ENCODE measurements at places on chromosomes 11 and 22.

DNA sequence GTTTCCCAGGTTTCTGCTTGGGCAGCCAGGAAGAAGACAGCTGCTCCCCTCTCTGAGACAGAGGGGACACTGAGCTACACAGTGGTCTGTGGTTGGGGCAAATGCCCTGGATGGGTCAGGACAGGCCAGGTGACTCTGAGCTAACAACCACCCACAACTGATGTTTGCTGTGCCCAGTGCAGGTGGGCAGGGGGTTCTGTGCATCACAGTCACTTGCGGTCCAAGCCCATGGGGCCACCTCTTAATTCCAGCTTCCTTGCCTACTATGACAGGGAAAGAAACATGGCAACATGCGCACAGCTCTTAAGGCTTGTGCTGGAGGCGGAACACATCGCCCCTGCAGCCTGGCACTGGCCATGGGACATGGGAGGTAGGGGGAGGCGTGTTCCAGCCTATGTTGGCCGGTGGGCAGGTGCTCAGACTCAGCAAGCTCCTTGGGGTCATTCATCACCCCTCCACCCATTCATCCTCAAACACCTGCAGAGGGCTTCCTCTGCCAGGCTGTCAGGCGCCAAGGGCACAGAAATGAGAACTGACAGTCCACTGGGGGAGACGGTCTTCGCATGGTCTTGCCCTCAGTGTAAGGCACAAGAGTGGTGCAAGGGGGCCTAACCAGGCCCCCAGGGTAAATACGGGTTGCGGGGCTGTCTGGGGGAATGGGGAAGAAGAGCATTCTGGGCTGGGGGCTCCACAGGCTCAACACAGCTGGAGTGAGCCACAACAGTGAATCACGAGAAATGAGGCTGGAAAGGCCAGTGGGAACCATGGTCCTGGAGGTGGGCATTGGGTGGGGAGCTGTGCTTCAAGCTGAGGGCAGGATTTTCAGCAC lies 55.6 kb downstream of the ARFGAP3 start:
- no peak for DNase-seq

DNA sequence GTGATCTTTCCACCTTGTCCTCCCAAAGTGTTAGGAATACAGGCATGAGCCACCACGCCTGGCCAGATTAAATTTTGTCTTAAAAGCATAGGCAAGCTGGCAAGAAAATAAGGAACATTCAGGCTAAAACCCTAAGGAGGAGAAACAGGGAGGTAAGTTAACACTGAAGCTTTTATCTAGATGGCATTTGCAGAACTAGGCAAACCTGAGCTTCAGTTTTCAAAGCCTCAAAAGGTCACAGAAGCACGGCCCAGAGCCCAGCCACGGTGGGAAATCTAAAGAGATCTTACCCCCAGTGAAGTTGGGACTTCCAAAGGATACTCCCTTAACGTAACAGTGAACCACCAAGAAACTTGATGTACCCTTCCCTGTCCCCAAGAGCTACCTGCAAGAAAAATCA lies 28.4 kb downstream of the PC start:
- no peak for DNase-seq

DNA sequence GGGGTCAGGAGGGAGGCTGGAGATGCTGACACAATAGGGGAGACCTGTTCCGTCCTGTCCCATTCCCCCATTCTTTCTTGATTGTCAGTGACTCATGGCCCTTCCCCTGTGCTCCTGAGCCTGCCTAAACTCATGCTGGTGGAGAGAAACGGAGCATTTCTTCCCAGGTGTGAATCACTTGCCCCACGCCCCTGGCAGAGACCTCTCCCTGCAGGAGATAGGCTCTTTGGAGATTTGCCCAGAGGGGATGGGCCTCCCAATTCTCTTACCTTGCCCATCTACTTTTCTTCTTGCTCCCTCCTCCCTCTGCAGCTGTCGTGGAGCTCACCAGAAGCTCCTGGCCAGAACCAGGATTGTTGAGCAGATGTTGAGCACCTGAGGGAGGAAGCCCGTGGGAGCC lies 121.9 kb upstream of the OR9Q1 start:
- no peak for DNase-seq

DNA sequence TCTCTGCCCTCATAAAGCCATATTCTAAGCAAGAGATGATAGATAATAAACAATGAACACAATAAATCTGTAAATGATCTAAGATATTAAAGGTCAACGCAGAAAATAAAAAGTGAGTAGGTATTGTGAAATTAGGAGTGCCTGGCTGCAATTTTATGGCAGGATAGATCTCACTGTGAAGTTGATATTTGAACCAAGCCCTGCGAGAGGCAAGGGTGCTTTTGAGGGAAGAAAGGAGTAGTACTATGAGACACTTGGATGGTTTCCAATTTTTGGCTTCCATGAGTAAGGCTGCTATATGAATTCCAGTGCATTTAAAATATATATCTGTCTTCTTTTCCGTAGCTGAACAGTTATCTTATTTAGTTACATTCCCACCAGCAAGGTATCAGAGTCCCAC lies 720.0 kb upstream of the CNTN5 start:
- no peak for DNase-seq

DNA sequence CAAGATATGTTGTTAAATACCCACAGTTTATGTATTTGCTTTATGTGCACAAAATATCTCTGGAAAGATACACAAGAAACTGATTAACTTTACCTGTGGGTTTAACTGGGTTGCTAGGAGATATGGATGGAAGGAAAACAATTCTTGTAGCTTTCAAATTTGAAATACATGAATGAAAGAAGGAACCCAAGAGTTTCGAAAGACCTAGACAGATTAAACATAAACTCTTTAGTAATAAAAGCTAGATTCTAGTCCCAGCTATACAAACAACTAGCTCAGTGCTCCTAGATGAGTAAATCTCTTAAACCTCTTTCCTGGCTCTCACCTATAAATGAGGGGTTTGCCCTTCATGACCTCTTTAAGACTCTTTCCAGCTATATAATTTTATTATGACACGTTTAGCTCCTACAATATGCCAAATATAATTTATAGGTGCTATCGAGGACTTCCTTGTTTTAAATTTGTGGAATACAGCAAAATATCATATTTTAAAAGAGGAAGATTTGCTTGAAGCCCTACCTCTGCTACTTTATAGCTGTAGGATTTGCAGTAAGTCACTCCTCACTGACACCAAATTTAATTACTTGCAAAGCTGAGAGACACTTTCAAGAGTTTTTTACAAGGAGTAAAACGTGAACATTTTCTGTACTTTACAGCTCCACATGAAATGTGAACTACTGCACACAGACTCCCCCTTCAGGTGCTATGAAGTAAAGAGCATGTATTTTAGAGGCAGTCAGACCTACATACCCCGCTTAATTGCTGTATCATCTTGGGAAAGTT lies 50.7 kb downstream of the RRAS2 start:
- no peak for DNase-seq

GRCh38 chr11:115576606-115577380 lies 72.6 kb upstream of the CADM1 start:
- no peak for DNase-seq

GRCh38 chr11:26623076-26623659 lies 51.1 kb upstream of the MUC15 start:
- DNase-seq = no peak

DNA sequence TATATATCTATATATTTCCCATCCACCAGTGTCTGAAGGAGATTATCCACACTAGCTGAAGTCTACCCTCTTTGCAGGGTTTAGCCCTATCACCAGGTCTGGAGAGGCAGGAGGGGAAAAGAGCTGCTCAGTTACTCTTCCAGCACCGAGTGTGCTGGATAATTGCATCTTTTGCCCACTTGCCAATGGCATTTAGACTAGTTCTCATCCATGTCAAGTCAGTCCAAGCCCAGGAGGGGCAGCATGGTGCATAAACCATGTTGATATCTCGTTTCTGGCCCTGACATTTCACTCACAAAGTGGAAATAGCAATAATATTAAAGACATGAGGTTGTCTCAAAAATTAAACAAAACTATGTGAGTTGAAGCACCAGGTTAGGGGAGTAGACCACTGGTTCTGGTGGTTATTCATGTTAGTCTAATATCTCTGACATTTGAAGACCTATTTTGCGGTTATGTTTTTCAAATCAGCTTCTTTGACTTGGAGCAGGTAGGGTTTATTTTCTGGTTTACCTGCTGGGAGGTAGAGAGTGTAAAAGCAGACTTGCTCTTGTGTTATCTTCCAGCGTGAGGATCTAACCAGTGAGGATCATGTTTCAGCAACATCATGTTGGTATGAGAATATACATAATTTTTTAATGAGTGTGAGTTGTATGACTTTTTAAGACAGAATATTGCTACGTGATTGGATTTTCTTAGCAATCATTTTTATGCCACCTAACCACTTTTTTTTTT lies 273.2 kb upstream of the KIRREL3 start:
- no peak for DNase-seq

DNA sequence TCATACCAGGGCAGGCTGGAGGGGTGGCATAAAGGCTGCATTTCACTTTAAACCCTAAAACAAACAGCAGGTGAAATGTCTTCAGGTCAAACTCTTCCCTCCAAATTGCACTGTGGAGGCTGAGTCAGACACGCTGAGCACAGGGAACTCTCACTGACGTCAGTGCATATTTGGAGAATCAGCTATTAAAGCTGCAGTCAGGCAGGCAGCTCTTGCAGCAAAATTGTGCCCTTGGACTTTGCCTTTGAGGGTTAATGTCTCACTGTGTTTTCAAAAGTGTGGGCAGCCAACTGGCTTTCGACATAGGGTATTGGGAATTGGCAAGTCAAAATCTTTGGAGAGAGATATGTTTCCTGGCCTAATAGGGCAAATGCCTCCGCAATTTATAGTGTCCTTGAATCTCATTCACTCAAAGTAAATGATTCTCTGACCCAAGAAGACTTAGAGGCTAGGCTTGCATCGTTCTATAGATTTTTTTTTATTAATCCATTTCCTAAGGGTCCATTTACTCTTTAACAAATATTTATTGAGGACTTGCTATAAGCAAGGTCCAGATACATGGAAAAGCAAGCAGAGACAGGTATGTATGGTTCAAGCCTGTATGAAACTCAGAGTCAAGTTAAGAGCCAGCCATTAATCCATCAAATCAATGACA lies 27.7 kb upstream of the SMCO4 start:
- no peak for DNase-seq

GRCh38 chr22:37896939-37897338 lies 9.2 kb upstream of the MICALL1 start:
- DNase-seq = no peak

DNA sequence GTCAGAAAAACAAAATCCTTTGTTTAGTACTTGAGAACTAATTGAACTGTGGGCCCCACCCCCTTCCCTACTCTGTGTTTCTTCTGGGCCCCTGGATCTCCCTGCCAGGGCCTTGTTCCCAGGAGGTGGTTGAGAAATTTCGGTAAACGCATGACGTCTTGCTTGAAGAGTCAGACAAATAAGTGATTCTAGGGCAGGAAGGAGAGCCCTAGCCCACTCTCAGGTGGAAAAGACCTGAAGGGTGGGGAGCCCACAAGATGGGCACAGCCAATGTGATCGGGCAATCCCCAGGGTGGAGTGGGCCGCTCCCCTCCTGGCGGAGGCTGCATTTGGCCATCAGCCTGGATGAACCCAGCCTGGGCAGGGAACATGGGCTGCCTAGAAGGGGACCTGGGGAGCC lies 16.8 kb upstream of the P2RY2 start:
- no peak for DNase-seq

- no peak for DNase-seq
These were observed 31.5 kb downstream of the IFT27 start for GRCh38 chr22:36744413-36744765.

- DNase-seq = no peak
These were observed 42.3 kb upstream of the LINC01488 start for GRCh38 chr11:69439127-69439526.

- DNase-seq = no peak
These were observed 42.4 kb upstream of the API5 start for GRCh38 chr11:43269254-43269918.

DNA sequence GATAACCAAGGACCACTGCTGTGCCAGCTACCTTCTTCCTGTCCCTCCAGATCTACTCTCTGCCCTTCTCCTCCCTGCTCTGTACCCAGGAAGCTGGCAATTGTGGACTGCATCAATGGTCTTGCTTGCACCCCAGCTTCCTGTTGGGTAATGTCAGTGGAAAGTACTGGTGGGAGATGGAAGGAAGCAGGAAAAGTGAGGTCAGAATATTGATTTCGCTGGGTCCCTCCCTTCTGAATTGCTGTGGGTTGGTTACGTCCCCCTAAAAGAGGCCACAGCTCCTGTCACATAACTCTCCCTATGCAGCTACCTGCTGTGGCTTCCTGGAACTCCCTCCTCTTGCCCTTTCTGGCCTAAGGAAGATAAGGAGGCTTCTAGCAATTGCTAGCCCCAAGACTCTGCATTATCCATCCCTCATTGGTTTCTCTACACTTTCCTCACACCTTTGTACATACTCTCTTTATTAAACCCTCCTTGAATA lies 81.2 kb downstream of the RASSF10 start:
- DNase-seq = no peak

DNA sequence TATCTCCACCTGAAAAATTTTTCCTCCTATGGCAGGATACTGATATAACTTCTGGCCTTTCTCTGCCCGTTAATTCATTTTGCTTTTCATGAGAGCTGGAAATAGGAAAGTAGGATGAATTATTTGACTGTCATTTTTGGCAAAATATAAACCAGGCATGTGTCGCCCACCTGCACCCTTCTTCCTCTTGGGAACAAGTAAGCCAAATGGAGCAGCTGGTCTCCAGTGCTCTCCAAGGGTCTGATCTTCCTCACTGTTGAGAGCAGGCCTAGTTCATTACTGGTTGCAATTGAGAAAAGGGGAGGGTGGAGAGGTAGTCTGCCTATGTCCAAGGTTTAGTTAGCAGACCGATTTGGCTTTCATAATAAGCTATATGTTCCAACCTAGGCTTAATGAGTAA lies 582.2 kb downstream of the DLG2 start:
- no peak for DNase-seq

GRCh38 chr22:42803389-42803788 lies 53.7 kb downstream of the ARFGAP3 start:
- DNase-seq = no peak

DNA sequence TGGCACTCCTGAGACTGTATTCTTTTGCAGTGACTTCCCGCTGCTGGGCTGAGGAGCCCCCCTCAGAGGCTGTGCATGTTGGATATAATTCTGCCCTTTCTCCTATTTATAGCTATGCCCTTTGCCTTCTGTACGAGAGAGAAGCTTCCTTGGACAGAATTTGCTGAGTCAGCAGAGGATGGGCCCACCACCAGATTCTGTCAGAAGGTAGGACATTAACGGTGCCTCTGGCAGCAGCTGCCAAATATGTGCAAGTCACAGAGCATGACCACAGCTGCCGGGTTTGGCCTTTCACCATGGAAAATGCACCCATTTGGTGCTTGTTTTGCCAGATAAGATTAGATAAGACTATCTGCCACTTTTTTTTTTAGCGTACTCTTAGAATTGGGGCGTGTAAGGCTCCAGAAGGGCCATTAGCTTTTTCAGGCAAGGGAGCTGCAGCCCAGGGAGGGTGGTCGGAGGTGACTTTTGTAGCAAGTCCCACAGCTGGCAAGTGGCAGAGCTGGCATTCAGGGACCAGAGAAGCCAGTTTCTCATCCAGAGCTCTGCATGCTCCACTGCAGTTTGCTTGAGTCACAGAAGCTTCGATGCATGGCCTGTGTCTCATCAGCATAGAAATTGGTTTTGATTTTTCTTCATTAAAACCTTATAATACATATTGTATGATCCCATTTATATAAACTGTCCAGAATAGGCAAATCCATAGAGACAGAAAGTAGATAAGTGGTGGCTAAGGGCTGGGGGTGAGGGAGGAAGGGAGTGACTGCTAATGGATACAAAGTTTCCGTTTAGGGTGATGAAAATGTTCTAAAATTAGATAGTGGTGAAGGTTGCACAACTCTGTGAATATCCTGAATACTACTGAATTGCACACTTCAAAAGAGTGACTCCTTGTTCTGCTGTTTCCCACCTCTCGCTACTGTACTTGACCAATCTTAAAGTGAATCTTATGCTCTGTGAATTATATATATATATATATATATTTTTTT lies 15.8 kb downstream of the UPB1 start:
- no peak for DNase-seq

GRCh38 chr22:37255558-37256006 lies 11.5 kb upstream of the RAC2 start:
- DNase-seq = no peak

All from GM12892 (cell line).